ENCODE measurements at places on chromosomes 7 and 10.
A peak's percentile ranks its signal among the peaks of the same experiment; 100 is the strongest.

DNA sequence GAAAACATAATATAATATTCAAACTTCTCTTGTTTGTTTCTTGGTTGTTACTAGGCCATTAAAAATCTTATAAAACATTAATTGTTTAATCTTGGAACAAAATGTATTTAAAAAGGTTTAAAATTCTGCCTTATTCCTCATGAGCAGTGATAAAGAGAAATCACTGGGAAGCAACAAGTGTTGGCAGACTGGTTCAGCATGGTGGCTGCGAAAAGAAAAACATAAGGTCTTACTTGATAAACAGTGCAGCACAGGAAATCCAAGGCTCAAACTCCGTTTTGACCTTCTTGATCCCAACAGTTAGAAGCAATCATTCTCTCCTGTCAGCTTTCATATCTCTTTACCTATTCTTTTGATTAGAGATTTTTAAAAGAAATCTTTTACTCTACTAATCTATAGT, 530.8 kb downstream of the CNTNAP2 start:
- no peak for DNase-seq

GRCh38 chr10:66654861-66655260, 271.0 kb upstream of the LRRTM3 start:
- peak; percentile 5 for DNase-seq

DNA sequence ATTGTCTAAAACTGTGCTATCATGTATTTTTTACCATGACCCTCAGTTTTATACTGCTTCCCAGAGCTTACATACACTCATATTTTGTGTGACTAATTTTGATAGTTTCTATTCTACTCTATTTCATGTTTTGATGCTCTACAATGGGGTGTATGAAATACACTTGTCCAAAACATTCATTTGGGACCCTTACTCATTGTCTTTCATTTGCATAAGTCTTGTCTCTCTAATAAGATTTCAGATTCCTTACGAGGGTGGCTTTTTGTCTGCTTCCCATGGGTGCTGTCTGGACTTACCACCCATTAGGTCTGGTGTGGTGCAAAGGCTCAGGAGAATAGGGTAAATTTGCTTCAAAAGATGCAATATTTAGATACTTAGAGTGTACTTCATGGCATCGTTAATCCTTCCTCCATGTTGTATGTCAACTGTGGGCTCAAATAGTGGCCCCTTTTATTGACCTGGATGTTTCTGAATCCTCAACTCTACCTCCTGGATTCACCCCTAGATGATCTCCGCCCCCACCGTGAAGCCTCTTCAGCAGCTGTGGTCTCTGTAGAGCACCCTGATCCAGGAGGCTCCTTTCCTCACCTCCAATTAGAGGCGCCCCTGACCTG, 3.6 kb upstream of the GIMAP5 start:
- no peak for DNase-seq

GRCh38 chr10:50293513-50294313, 42.4 kb upstream of the ASAH2 start:
- no peak for DNase-seq

- DNase-seq, result peak; percentile 29
Observed at GRCh38 chr7:28002638-28003037, 178.0 kb downstream of the JAZF1 start.

DNA sequence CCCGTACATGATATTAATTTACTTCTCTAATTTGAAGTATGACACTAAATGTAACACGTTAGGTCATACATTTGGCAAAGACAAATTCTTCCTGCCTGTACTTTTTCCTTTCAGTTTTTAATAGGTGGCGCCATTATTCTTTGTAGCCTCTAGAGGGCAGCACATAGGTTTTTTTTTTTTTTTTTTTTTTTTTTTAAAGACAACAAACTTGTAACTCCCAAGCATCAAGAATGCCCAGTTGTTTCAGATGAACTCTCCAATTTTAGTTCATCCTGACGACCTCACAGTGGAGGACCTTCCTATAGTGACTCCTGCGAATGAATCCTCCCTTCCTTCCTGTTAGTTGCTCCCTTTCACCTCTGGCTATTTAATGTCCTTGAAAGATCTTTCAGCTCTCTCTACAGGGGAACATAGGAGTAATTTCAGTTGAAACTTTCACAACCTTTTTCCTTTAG, 139.3 kb upstream of the HDAC9 start:
- DNase-seq, result peak; percentile 60

- DNase-seq, result no peak
Observed at GRCh38 chr7:30971840-30972563, 8.2 kb downstream of the GHRHR start.

DNA sequence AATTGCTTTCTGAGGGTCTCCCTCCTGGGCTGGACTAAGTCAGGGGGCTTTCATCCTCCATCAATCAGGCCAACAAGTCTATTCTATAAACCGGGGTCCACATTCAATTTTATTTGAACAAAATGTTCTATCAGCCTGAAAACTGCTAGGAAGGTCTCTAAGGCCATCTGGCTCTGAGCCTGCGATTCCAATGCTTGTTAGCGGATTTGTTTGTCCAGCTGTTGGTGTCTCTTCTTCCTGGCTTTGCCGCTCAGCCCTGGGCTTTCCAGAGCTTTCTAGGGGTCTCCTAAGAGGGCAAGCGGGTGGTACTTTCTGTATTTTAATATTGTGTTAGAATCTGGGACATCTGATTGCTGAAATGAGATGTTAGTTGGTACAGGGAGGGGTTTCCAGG, 136.7 kb downstream of the VIPR2 start:
- DNase-seq, result no peak

DNA sequence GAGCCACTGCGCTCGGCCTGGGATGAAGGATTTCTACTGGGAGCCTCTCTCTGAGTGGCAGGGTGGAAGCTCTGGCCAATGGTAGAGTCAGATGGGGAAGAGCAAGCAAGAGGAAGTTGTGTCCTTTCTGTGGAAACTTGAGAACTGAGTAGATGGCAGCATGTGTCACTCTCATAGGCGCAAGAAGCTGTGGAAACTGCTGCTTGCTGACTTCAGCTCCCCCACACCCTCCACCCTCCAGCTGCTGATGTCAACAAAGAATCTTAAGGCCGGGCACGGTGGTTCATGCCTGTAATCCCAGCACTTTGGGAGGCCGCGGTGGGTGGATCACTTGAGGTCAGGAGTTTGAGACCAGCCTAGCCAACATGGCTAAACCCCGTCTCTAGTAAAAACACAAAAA, 39.8 kb upstream of the SRGN start:
- peak; percentile 64 for DNase-seq

DNA sequence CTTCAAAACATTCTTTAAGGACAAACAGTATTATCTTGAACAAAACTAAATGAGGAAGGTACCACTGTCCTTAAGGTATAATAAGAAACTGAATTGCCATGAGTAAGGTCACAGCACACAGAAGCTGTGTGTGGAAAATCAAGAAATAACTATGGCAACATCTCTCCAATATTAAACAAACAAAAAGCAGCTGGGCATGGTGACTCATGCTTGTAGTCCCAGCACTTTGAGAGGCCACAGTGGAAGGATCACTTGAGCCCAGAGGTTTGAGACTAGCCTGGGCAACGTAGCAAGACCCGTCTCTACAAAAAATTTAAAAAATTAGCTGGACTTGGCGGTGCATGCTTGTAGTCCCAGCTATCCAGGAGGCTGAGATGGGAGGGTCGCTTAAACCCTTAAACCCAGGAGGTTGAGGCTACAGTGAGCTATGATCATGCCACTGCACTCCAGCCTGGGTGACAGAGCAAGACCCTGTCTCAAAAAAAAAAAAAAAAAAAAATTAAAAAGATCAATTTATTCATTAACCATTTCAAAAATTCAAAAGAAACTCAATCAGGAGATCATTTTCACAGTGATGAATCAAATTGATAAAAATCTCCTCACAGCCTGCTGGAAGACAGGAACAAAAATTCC, 195.4 kb downstream of the SKIDA1 start:
- peak; percentile 89 for DNase-seq

DNA sequence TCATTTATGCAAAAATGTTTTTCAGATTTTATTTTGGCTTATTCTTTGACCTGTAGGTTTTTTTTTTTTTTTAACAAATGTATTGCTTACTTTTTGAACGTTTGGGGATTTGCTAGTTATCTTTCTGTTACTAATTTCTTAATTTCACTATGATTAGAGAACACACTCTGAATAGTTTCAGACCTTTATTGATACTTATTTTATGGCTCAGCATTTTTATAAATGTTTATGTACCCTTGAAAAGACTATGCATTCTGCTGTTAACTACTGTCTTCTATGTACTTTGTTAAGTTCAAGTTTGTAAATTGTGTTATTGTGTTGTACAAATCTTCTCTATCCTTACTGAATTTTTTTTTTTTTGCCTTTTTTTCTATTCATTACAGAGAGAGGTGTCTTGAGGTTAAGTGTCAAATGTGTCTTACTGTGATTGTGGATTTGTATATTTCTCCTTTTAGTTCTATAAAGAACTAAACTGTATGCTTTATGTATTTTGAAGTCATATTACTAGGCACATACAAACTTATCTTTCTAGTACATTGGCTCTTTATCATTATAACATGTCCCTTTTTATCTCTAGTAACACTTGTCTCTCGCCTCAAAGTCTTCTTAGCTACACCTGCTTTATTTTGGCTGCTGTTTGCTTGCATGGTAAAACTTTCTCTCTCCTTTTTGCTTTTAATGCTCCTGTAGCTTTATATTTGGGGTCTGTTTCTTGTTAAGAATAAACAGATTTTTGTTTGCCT, 8.1 kb downstream of the MKLN1 start:
- no peak for DNase-seq

- no peak for DNase-seq
Observed at GRCh38 chr10:131311661-131312477, at the start of gene TCERG1L. TCERG1L (minus strand) TSS chr10:131311721; CDS start chr10:131311635, 86 bp downstream.

DNA sequence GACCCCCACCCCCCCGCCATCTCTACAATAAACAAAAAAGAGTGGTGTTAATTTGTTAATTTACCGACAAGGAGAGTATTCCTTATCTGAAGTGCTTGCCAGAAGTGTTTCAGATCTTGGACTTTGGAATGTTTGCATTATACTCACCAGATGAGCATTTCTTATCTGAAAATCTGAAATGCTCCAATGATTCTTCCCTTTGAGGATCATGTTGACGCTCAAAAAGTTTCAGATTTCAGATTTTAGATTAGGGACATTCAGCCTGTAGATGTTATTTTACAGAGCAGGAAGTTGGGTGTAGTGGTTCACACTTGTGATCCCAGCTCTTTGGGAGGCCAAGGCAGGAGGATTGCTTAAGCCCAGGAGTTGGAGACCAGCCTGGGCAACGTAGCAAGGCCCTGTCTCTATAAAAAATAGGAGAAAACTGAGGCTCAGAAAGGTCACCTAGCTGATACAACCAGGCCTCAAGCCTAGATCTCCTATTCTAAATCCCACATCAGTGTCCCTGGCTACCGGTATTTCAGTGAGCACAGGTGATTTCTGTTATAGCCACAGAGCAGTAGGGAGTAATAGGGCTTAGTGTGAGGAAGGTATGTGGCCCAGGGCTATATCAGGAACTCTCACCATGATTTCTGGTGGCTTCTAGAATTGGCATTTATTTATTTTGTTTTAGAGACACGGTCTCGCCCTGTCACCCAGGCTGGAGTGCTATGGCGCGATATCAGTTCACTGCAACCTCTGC, 35.4 kb downstream of the TMEM120A start:
- DNase-seq, result peak; percentile 73

DNA sequence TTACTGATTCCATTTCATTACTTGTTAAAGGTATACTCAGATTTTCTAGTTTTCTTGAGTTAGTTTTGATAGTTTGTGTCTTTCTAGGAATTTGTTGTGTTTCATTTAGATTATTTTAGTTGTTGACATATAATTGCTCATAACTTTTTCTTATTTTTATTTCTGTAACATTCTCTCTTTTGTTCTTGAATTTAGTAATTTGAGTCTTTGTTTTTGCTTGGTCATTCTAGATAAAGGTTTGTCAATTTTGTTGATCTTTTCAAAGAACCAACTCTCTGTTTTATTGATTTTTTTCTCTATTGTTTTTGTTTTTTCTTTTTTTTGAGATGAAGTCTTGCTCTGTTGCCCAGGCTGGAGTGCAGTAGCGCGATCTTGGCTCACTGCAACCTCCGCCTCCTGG, 7.2 kb downstream of the EXOC6 start:
- no peak for DNase-seq

DNA sequence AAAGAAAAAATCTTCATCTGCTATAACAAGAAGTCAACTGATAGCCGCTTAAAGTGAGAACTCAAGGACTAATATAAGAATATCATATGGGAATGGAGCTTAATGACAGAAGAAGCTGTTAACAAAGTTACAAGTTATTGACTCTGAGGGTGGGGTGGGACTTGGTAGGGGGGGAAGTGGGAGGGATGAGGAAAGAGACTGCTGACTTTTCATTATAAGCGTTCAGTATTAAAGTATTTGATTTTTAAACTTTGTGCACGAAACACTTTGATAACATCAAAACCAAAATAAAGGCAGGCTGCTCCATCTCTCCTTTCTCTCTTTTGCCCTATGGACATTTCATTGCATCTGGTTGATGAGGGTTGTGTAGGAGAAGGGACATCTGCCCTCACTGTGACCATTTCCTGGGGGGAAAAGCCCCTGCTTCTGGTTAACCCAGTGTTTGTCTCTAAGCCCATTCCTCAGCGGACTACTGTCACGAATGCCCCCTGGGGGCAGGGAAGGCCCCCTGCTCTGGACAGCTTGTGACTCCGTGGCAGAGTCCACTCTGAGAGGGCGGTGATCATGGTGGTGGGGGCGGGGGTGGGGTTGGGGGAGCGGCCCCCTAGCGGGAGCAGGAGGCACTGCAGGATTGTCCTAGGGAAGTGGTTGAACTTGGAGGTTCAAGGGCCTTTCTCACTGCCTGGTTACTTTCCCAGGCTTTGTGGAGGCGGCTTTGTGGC, 17.4 kb downstream of the SLC13A4 start:
- peak; percentile 9 for DNase-seq

GRCh38 chr10:59068581-59069191, 107.8 kb upstream of the PHYHIPL start:
- no peak for DNase-seq

DNA sequence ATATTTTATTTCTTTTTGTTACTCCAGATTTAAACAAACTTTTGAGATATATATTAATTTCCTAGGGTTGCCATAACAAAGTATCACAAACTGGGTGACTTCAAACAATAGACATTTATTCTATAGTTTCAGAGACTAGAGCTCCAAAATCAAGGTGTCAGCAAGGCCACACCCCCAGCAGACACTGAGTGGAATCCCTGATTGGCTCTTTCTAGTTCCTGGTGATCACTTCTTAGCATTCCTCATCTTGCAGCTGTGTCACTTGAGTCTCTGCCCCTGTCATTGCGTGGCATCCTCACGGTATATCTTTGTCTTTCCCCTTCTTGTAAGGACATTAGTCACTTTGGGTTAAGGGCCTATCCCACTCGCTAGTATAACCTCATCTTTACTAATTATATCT, 7.6 kb upstream of the SLC26A3 start:
- DNase-seq, result no peak

GRCh38 chr10:37712489-37713131, 144.8 kb downstream of the ZNF248 start:
- DNase-seq, result no peak

DNA sequence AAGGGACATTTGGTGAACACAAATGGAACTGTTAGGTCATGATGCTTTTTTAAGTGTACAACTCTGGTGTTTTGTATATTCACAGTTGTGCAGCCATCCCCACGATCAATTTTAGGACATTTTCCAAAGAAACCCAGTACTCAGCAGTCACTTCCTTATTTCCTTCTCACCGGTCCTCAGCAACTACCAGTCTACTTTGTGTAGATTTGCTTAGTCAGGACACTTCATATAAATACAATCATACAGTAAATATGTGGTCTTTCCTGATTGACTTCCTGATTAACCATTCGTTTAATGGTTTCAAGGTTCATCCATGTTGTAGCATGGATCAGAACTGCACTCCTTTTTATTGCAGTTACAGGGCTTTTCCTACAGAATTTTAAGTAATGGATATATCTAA, 14.4 kb downstream of the SGPL1 start:
- peak; percentile 29 for DNase-seq

GRCh38 chr10:50885097-50885859, at the start of gene A1CF:
A1CF (minus strand) TSS chr10:50885627; CDS start chr10:50859940, 25,687 bp downstream.
- no peak for DNase-seq

All from EH (cell line).